Eye (tissue), 1 donor: ENCODE measurements at places on chromosomes 2 and 18.

DNA sequence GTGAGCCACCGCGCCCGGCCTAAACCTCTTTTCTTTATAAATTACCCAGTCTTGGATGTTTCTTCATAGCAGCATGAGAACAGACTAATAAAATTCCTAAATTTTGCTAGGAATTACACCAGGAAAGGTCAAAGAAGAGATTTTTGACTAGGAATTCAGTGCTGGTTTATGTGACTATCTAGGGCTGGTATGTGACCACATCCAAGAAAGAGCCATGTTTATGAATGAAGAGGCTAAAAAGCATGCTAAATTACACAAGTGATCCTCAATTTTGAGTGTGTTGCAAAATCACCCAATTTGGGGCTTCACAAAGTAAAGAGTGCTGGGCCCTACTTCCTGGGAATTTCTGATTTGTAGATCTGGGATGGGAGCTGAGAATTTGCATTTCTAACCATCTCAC lies 123.6 kb downstream of the CSRNP3 start:
- DNase-seq = no peak

GRCh38 chr2:111157798-111158197 lies 37.1 kb downstream of the BCL2L11 start:
- no peak for DNase-seq

GRCh38 chr2:78999406-78999805 lies 26.1 kb upstream of the REG3G start:
- DNase-seq = peak; percentile 69

DNA sequence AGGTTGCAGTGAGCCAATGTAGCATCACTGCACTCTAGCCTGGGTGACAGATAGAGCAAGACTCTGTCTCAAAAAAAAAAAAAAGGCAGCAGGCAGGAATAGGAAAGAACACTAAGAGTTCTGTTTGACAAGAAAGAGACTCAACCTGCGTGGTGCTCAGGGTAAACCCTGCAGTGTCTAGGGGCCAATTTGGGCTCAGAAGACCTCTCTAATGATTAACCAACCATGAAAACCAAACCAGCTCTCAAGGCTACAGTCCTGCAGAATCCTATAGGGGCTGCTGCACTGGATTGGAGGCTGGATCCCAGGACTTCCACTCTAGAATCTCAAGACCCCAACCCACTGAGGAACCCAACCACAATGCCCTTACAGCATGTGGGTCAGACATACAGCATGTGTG lies 2.4 kb downstream of the TRABD2A start:
- no peak for DNase-seq

- DNase-seq = no peak
Observed at GRCh38 chr2:5951471-5951870, 259.3 kb downstream of the SOX11 start.

GRCh38 chr18:45751766-45752165 lies 27.8 kb downstream of the SLC14A1 start:
- DNase-seq = no peak

DNA sequence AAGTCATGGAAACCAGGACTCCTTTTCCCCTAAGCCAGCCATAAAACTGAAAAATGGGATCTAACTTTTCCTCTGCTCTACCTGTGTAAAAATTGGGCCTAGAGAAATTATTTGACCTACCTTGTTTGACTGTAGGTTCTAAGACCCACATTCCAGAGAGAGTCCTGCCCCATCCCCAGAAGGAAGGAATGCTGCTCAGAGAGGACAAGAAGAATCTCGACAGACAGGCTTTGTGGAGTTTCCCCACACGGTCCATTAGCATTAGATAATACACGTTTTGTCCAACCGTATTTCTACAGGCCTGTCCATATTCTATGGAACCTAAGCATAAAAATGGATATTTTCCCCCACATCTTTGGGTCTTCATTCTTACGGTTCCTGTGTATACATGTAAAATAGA lies 403.3 kb downstream of the METTL4 start:
- no peak for DNase-seq

DNA sequence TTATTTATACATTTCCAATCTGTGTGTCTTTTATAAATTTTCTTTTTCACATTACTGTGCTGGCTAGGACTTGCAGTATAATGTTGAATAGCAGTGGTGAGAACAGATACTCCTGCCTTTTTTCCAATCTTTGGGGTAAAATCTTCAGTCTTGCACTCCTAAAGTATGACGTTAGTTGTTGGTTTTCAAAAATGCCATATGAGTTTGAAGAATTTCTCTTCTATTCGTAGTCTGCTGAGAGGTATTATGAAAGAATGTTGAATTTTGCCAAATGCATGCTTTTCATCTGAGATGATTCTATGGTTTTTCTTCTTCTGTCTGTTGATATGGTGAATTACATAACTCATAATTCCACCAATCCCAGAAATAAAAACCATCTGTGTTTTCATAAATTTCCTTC lies 335.3 kb upstream of the CHST9 start:
- DNase-seq = no peak

DNA sequence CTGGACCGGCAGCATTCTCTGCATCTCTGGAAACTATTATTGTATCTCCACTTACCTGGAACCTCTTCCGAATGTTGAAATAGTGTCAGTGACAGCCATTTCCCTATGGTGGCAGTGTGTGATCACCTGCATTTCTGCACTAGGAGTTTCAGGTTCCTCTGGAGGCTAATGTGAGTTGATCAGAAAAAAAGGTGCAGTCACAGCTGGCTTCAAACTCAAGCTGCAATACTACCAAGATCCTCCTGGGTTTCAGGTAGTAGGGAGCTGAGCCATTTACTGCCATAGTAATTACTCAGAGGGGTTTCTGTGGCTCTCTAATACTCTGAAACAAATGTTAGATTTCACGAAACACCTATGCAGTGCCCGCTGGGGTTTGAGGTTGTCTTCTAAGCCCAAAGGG lies 183.5 kb upstream of the OSR1 start:
- DNase-seq = no peak

DNA sequence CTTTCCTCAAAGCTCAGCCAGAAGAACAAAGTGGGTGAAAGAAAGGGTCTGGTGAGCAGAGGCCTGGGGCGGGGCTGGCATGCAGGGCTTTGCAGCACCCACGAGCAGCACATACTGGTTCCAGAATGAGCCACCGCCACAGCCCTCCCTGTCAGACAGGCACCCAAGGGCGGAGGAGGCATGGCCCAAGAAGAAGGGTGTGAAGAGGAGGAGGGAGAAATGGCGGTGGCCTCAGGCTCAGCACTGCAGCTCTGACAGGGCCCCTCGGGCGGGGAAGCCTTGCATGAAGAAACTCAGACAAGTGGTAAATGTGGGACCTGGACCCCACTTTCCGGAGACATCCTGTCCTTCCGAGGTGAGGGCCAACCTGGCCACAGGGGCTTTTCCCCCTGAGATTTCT lies 15.7 kb downstream of the FAM228A start:
- DNase-seq = no peak

DNA sequence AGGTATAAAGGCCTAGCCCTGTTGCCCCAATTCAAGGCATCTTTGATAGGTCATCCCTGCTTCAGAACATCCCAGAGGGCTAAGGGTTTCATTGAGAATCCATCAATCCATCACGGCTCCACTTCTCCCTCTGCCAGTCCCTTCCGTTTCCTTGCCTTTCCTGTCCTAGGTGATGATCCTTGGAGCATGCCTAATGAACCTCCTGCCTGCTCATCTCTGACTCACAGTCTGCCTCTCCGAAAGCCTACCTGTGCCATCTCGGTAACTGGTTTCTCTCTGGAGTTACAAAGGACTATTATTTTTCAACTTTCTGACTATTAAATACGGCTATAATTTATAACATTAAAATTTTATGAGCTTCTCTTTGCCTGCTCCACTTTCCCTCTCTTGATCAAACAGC lies 36.7 kb upstream of the OSBPL6 start:
- DNase-seq = no peak

DNA sequence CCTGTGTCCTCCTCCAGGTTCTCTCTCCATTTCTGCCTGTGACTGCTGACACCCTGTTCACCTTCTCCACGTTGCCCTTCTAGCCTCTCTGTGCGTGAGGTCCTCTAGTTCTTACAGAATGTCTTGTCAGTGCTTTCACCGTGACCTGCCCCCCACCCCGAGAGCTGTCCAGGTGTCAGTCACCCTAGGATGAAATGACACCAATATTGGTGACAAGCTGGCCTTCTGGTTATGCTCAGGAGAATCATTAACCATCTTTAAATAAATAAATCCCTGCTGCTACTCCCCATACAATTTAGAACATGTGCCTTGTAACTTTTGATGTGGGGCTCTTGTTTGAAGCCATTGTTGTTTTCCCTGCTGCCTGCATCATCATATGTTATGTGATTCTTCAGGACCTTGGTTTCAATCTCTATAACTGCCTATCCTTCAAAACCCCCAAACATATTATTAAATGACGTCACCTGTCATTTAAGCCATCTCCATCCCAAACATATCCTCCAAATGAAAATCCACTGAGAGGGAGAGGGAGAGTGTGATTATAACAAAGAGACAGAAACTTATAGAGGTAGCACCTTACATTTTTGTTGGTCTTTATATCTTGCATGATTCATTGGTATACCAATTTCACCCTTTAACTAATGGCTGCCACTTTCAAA lies 496.3 kb downstream of the PARD3B start:
- no peak for DNase-seq

GRCh38 chr2:104857262-104858005 lies 3.5 kb downstream of the POU3F3 start:
- peak; percentile 77 for DNase-seq

DNA sequence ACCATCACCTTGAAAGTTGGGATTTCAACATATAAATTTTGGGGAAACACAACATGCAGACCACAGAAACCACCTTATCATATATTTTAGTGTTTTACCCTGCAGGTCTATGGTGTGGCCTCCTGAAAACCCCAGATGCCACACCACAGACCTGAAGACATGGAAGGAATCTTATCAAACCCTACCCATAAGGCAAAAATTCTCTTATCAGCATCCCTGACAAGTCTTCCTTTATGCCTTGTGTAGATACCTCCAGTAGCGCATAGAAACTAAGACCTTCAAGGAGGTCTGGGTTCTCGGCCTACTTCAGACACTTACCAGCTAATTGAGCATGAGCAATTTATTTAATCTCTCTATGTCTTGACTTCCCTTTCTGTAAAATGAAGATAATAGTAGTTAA lies 59.1 kb upstream of the SLC14A2 start:
- no peak for DNase-seq

DNA sequence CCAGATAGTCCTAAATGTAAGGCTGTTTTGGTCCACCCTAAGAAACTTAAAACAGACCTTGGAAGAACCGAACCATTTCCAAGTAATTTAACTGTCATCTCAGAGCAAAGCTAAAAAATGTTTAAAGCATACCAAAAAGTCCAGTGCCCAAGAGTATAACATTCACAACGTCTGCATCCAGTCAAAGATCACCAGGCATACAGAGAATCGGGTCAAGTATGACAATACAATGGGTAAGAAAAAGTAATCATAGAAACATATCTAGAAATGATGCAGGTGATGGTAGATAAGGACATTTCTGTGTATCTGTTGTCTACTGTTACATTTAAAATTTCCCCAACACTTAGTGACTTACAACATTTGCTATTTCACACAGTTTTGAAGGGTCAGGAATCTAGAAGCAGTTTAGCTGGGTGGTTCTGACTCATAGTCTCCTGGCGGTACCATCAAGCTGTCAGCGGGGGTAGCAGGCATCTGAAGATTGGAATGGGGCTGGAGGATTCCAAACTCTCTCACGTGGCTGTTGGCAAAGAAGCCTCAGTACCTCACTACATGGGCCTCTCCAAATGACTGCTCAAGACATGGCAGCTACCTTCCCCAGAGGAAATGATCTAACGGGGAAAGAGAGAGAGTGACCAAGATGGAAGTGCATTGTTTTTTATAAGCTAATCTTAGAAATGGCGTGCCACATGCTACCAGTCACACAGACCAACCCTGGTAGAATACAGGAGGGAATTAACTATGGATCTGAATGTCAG lies 36.6 kb upstream of the DYNC2LI1 start:
- DNase-seq = no peak

DNA sequence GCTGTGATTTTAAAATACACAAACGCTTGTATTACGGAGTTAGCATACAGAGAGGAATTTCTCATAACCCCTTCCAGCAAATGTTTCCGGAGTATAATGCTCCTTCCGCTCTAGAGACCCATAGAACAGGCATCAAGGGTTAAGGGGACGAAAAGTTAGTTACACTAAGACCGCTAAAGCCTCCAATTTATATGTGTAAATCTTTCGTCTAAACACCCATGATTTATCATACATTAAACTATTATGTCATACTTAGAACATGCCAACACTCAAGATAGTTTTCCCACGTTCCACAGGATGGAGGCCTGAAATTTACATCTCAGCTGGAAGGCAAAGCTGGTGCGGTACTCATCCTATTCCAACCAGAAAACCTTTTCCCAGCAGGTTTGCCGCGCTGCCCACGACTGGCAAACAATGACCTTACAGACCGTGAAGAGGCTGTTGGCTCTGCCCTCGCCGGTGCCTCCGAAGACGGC lies 650 bp downstream of the ORMDL1 start:
- peak; percentile 78 for DNase-seq

DNA sequence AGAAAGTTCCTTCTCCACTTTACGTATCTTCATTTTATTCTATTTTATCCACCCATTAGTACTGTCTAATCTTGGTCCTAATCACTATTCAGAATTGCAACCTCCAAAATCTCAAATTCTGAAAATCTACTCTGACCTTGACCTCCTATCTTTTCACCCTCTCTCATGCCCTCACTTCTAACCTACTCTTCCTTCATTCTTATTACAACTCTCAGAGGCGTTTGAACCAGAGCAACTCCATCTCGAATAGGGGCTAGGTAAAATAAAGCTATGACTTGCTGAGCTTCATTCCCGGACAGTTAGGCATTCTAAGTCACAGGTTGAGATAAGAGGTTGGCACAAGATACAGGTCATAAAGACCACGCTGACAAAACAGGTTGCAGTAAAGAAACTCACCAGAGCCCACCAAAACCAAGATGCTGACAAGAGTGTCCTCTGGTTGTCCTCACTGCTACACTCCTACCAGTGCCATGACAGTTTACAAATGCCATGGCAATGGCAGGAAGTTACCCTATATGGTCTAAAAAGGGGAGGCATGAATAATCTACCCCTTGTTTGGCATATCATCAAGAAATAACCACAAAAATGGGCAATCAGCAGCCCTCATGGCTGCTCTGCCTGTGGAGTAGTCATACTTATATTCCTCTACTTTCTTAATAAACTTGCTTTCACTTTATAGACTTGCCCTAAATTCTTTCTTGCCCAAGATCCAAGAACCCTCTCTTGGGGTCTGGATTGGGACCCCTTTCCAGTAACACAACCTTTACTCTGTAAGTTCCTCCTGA lies 11.4 kb downstream of the CCDC88A start:
- DNase-seq = no peak

- DNase-seq = no peak
Observed at GRCh38 chr2:128092656-128093055, 1.7 kb downstream of the UGGT1 start.

DNA sequence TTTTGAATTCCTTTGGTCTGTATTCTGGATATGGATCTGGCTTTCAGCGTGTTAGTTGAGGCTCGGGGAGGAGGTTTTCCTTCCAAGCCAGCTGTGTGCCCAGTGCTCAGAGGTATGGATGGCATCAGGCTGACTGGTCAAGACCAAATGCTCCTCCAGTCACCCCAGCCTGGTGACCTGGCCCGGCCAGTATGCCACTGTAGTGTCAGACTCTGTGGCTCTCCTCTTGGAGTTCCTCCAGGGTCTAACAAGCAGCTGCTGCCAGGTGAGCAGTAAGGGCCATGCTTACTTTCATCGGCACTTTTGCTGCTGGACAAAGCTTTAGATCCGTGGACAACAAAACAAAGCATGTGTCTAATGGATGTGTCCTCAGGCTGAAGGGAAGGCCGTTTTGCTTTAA lies 44.1 kb downstream of the CABLES1 start:
- no peak for DNase-seq
